ENCODE measurements at places on chromosomes 5 and 9. TPM values are rescaled to one million over a fixed set of nuclear protein-coding genes. Genes with fewer than 3 reads are reported as not detected.

MYORG gene
- total RNA-seq = 7.8 TPM

GRCh38 chr5:156667616-156668015 lies 182.5 kb upstream of the PPP1R2B start:
- H3K4me1 ChIP-seq = no peaks in the 10 kb centered on the region
- no peak for DNase-seq
- no peaks in the 10 kb centered on the region for H3K27me3 ChIP-seq
- no peak overlapping the region for H3K4me3 ChIP-seq

EIF4E1B gene
- not detected for total RNA-seq

DNA sequence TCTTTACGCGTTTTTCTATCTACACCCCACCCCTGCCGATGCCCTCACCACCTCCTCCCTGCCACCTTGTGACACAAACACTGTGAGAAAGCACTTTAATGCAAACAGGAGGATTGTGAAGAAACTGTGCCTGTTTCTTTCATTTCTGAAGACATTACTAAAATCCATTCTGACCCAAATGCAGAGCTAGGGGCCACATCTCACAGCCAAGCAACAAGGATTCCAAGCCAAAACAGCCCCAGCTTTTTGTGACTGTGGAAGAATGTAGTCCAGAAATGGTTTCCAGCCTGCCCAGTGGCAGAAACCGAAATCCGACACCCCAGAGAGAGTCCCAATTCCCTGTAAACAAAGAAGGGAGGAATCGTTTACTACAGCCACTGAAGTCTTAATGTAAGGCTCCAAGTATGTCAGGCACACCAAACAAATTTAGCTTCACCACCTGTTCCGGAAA lies 190.9 kb downstream of the TTC39B start:
- H3K27ac ChIP-seq = no peak overlapping the region
- no peak for DNase-seq
- H3K4me3 ChIP-seq = no peak overlapping the region
- no peaks in the 10 kb centered on the region for H3K27me3 ChIP-seq
- no peaks in the 10 kb centered on the region for H3K36me3 ChIP-seq
- H3K4me1 ChIP-seq = peaks cover 15% of the 10 kb centered on the region

DNA sequence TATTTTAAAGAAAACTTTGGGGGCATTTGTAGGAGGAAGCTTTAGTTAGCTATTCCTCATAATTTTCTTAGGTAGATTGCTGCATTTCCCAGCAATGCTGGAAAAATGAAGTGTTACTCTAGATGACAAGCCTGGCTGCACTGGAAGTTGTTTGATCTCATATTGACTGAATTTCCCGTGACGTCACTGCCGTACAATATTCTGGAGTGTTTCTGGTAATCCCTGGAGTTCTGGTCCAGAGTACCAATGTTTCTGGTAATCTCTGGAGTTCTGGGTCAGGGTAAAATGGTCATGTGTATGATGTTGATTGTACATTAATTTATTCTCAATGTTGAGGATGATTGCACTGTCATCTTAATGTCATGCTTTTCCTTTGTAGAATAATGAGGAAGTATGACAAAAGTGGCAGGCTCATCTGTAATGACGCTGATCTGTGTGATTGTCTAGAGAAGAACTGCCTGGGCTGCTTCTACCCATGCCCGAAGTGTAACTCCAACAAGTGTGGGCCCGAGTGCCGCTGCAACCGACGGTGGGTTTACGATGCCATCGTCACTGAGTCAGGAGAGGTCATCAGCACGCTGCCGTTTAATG lies 26.2 kb downstream of the ARL14EPL start:
- H3K27ac ChIP-seq = no peak overlapping the region
- peaks cover 7% of the 10 kb centered on the region for H3K4me1 ChIP-seq
- peaks cover 7% of the 10 kb centered on the region for H3K27me3 ChIP-seq
- H3K36me3 ChIP-seq = no peaks in the 10 kb centered on the region
- no peak overlapping the region for H3K4me3 ChIP-seq

- H3K4me3 ChIP-seq = no peak overlapping the region
- H3K4me1 ChIP-seq = no peaks in the 10 kb centered on the region
- peaks cover 44% of the 10 kb centered on the region for H3K27me3 ChIP-seq
- no peaks in the 10 kb centered on the region for H3K36me3 ChIP-seq
- H3K27ac ChIP-seq = no peak overlapping the region
- DNase-seq = no peak
These were observed 50.7 kb downstream of the AK8 start for GRCh38 chr9:132827366-132827765.

DNA sequence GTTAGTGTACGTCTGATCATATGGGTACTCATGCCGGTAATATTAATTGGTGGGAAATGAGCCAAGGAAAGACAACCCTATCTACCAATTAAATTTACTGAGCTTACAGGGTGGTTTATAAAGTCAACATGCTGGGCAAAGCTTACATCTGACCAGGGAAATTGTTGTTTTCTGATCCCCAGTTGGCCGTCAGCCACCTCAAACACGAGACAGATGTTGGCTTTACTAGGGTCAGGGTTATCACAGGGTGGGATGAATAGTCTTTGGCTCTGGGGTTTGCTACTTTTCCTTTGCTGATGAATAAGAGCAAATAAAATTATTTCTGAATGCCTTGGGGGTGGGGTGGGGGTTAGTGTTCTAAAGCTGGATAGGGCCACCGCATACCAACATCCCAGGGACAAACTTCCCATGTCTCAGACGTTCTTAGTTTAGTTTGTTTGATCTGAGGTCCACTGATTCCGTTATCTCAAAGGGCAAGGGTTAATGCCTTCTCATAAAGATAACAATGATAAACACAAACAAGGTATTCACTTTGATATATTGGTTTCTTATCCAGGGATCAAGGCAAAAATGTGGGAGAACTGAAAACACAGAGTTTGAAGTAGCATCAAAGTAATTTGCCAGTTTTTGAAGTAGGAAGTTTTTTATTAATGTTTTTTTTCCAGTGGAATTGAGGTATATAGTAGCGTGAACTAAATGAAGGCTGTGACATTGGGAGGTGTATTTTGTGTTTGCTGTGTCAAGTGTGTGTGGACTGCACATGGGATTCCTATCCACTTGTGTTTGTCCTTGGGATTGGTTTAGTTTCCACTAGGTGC lies 109.1 kb upstream of the RPS23 start:
- no peaks in the 10 kb centered on the region for H3K36me3 ChIP-seq
- H3K27ac ChIP-seq = no peak overlapping the region
- H3K4me3 ChIP-seq = no peak overlapping the region
- no peak for DNase-seq
- no peaks in the 10 kb centered on the region for H3K4me1 ChIP-seq

DNA sequence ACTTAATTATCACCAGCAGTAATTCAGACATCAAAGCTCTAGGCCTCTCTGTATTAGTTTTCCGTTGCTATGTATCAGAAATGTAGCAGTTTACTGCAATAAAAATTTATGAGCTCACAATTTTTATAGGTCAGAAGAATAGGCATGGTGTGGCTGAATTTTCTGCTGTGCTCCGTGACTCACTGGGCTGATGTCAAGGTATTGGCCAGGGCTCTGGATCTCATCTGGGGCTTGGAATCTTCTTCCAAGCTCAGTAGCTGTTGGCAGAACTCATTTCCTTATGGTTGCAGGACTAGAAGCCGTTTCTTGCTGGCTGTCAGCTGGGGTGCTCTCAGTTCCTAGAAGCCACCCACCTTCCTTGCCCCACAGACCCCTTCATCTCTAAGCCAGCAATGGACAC lies 66.3 kb downstream of the PSAT1 start:
- no peaks in the 10 kb centered on the region for H3K4me1 ChIP-seq
- H3K27me3 ChIP-seq = no peaks in the 10 kb centered on the region
- H3K27ac ChIP-seq = no peak overlapping the region
- no peaks in the 10 kb centered on the region for H3K36me3 ChIP-seq
- DNase-seq = no peak

DNA sequence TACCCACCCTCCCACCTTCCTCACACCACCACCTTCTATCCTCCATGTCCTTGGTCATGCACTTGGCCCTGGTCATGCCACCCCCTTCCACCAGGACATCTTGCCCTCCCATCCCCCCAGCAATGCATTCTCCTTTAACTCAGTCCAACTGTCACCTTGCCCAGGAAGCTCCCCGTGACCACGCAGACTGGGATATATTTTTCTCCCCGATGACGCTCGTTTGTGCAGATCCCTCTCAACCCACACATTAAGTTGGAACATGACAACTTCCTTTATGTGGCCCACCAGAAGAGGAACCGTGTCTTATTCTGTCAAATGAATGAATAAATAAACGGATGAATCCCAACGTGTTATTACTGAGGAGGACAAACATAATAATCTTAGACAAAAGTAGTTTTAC lies 82.8 kb upstream of the TAS2R1 start:
- no peaks in the 10 kb centered on the region for H3K27me3 ChIP-seq
- DNase-seq = no peak

CCL27 gene
- total RNA-seq = not detected

CDH12 gene
- 27.7 TPM for total RNA-seq

DNA sequence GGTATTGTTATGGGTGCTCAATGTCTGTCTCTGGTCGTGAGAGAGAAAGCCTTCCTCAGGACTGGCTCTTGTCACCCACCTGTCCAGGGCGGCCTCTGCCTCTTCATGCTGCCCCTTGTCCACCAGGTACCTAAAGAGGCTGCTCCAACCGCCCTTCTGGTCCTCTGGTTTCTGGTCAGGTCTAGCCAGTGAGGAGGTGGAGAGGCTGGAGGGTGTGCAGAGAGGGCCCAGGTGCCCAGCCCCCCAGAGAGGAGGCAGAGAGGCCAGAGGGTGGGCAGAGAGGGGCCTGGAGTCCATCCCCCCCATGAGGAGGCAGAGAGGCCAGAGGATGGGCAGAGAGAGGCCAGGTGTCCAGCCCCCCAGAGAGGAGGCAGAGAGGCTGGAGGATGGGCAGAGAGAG lies 329.8 kb upstream of the IRX4 start:
- no peak for DNase-seq
- H3K27ac ChIP-seq = no peak overlapping the region
- no peak overlapping the region for H3K4me3 ChIP-seq

- no peaks in the 10 kb centered on the region for H3K36me3 ChIP-seq
- peaks cover 13% of the 10 kb centered on the region for H3K4me1 ChIP-seq
- H3K4me3 ChIP-seq = no peak overlapping the region
- H3K27me3 ChIP-seq = no peaks in the 10 kb centered on the region
These were observed 60.2 kb upstream of the SLC25A51 start for GRCh38 chr9:37963936-37964739.

DNA sequence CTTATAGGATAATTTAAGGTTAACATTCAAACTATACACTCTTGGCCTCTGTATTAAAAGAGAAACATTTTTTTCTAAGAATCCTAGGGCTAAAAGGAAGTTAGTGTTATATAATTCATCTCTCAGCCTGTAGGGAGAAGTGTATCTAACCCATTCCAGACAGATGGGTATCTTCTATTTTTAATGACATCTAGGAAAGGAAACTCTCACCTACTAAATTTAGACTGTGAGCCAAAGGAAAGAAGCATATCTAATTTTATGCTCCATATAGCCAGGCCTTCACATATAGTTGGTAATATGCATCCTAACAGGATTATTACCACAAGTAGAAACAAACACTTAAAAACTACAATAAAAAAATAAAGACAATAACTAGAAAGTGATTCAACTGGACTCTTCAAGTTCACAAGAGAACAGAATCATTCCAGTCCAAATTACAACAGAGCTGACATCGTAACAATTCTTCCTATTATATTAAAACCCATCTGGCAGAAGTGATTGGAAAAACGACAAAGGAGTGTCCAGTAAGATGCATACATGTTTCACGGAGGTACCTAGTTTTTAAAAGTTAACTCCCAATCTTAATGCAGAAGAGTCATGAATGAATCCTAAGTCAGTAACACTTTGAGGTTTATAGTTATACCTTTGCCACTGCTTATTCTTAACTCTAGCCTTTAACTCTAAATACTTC lies 39.4 kb downstream of the SCAI start:
- H3K4me1 ChIP-seq = peaks cover 15% of the 10 kb centered on the region
- DNase-seq = no peak
- no peak overlapping the region for H3K4me3 ChIP-seq
- H3K27me3 ChIP-seq = no peaks in the 10 kb centered on the region
- H3K36me3 ChIP-seq = no peaks in the 10 kb centered on the region

DNA sequence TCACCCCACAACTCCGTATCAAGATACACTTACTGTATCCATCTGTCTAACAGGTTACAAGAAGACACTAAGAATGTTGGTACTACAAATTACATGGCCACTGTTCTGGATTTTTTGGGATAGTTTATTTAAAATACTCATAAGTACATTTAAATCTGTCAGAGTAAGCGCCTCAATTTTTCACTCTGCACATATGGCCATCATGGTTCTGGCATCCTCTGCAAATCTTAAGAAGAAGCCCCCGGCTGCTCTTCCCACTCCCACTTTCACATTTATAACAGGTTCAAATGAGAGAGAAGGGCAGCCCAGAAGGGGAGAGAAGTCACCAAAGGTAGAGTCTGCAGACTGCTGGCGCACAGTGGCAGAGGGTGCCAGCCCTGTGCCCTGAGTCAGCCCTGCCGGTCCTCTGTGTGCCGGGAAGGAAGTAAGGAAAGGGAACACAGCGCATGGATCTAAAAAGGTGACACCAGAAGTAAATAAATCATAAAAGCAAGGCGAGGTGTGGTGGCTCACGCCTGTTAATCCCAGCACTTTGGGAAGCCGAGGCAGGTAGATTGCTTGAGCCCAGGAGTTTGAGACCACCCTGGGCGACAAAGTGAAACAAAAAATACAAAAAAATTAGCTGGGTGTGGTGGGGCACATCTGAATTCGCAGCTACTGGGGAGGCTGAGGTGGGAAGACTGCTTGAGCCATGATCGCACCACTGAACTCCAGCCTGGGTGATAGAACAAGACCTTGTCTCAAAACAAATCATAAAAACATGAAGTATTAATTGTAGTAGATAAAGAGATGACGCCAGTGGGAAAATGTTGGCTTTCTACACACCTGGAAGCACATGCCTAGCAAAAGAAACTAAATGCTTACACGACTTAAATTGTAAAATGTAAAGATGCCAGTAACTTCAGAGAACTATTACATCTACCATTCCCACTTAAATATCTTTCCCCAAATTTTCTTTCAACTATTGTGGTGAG lies 30.0 kb downstream of the RNF130 start:
- H3K27me3 ChIP-seq = no peaks in the 10 kb centered on the region
- DNase-seq = no peak
- no peak overlapping the region for H3K27ac ChIP-seq
- H3K4me1 ChIP-seq = no peaks in the 10 kb centered on the region
- peaks cover 3% of the 10 kb centered on the region for H3K36me3 ChIP-seq

UIMC1 gene
- total RNA-seq = 54.0 TPM

DNA sequence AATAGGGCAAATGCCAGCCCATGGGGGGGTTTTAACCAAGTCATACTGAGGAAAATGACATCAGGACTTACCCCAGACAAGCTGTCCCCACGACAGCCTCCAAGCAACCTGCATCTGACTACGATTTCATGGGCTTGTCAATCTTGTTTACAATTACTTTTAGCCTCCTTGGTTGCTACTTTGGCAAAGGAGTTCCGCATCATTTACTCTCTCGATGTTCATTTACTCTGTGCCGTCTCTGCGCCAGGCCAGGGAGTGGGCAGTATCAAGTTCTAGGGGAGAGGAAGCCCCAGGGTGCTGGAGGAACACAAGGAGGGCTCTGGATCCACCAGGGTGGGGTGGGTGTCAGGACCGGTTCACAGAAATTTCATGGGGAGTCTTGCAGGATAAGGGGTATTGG lies 23.9 kb downstream of the PTPN3 start:
- no peak overlapping the region for H3K4me3 ChIP-seq
- no peak for DNase-seq
- no peaks in the 10 kb centered on the region for H3K4me1 ChIP-seq
- H3K36me3 ChIP-seq = no peaks in the 10 kb centered on the region

GRCh38 chr5:54062958-54063357 lies 247.4 kb downstream of the ARL15 start:
- H3K27ac ChIP-seq = no peak overlapping the region
- no peaks in the 10 kb centered on the region for H3K36me3 ChIP-seq
- no peaks in the 10 kb centered on the region for H3K27me3 ChIP-seq
- peaks cover 9% of the 10 kb centered on the region for H3K4me1 ChIP-seq
- no peak for DNase-seq
- H3K4me3 ChIP-seq = no peak overlapping the region

PCDHA4 gene
- total RNA-seq = 0.58 TPM

ZNF454 gene
- 3.4 TPM for total RNA-seq
